Activated T-cell treated with anti-CD3 and anti-CD28 coated beads, Interleukin-2, amount 50 U/mL, for 72 hours (primary cell): ENCODE measurements at places on chromosomes 4 and X.

- peak; percentile 32 for DNase-seq
Measured at GRCh38 chr4:89254847-89255246, 52.8 kb downstream of the GPRIN3 start.

DNA sequence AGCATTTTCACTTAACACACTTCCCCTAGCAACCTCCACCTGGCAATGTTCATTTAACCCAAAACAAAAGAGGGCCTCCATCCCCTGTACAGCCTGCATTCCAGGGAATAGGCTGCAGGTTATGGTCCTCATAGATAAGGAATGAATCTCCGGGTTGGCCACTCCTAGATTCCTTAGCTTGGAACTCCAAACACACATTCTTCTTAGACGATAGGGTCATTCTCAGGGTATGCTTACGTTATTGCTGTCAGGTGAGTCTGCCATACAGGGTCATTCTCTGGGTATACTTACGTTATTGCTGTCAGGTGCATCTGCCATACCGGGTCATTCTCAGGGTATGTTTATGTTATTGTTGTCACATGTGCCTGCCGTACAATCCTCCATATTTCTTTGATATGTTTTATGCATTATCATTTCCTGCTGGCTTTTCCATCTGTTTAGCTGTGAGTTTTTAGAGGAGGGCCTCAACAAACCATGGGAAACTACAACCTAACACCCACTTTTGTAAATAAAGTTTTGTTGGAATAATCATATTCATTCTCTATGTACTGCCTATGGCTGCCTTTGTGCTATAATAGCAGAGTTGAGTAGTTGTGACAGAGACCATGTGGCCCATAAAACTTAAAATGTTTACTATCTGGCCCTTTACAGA is 8.2 kb upstream of the AFF1 start:
- DNase-seq = no peak

DNA sequence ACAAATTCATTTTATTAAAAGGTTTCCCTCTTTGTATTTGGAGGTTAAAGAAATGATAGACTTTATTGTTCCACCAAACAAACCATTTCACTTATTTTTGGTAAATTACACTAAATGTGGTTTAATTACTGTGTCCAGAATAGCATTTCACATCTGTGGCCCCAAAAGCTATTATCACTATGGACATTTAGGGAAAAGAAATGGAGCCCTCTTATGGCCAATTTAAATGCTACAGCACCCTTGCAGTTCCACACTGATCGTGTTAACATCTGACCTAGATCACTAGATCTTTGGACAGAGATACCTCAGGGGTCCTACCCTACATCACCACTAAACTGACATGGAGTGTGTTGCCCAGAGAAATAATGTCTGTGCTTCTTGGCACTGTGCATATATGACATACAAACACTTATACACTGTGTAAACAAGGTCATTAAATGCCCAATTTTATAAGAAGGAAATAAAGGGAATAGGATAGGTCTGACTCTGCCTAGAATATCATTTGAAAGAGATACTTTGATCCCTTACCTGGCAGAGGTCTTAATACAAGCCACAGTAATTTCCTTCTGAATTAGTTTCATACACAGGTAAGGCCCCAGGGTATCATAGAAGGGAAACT is 163.9 kb downstream of the KDR start:
- no peak for DNase-seq

- no peak for DNase-seq
Measured at GRCh38 chrX:115297189-115297588, 7.7 kb downstream of the LUZP4 start.

DNA sequence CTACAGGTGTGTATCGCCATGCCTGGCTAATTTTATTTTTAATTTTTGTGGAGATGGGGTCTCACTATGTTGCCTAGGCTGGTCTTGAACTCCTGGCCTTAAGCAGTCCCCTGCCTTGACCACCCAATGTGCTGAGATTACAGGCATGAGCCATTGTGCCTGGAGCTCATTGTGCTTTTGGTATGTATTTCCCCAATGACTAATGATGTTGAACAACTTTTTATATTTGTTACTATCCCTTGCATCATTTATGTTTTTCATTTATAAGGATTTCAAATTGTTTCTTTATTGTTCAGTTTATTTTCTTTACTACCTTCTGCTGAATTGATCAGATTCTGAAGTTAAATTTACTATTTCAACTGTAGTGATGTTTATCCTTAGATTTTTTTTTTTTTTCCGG is 199.7 kb downstream of the CEP135 start:
- no peak for DNase-seq

GRCh38 chr4:121799208-121799823 is 1.8 kb upstream of the EXOSC9 start:
- DNase-seq = no peak

- no peak for DNase-seq
Measured at GRCh38 chrX:20317873-20318272, 51.2 kb upstream of the RPS6KA3 start.

GRCh38 chr4:70994387-70995099 is 1.1 kb downstream of the DCK start:
- no peak for DNase-seq
